ENCODE measurements at places on chromosomes 3 and 15.
A peak's percentile ranks its signal among the peaks of the same experiment; 100 is the strongest.

- DNase-seq, result no peak
Observed at GRCh38 chr15:98753726-98754656, 105.7 kb downstream of the IGF1R start.

DNA sequence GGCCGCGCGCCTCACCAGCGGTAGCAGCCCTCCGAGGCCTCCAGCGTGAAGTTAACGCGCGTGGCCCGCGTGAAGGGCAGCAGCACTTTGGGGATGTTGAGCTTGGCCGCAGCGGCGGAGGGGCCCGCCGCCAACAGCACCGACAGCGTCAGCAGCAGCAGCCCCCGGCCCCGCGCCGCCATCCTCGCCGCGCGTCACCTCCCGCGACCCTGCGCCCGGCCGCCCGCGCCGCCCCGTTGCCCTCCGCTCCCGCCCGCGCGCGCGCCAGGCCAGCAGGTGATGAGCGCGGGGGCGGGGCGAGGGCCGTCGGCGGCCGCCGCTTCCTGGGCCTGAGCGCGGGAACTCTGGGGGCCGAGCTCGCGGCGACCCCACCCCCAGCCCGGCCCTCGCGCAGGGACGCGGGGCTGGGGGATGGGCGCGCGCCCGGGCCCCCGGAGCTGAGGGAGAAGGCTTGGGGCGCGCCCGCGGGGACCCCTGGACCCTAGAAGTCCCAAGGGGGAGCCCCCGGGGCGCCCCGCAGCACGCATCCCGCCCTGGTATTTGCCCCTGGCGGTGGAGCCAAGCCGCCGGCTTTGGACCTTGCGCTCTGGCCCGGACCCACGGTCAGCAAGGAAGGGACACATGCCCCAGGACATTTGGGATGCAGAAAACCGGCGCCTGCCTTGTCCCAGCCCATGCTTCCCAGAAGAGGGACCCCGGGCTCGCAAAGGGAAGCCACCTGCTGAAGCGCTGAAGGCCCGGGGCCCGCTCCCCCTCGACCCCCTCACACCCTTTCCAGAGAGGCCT is at the start of gene NUP210:
Gene NUP210 (minus strand): TSS at position 278 of the 786 bp plus-strand sequence. CDS start 96 bp downstream, at position 182.
- peak; percentile 74 for DNase-seq

DNA sequence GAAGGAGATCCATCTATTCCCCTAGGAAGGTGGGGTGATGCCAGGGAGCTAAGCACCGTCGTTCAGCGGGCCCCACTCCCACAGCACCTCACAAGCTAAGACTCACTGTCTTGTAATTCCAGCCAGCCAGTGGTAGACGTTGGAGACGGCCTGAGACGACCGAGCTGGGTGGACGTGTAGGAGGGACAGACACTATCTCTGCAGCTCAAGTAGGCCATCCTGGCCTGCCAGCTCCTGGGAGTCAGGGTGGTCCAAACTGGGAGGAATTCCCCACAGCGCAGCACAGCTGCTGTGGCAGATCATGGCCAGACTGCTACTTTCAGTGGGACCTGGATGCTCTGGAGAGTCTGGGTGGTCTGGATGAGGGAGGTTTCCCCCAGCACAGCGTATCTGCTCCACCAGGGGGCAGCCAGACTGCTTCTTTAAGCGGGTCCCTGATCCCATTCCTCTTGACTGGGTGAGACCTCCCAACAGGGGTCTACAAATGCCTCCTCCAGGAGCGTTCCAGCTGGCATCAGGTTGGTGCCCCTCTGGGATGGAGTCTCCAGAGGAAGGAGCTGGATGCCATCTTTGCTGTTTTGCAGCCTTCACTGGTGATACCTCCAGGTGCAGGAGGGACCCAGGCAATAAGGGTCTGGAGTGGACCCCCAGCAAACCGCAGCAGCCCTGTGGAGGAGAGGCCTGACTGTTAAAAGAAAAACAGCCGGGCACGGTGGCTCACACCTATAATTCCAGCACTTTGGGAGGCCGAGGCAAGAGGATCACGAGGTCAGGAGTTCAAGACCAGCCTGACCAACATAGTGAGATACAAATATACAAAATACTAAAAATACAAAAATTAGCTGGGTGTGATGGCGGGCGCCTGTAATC is 27.6 kb downstream of the GNB5 start:
- no peak for DNase-seq

DNA sequence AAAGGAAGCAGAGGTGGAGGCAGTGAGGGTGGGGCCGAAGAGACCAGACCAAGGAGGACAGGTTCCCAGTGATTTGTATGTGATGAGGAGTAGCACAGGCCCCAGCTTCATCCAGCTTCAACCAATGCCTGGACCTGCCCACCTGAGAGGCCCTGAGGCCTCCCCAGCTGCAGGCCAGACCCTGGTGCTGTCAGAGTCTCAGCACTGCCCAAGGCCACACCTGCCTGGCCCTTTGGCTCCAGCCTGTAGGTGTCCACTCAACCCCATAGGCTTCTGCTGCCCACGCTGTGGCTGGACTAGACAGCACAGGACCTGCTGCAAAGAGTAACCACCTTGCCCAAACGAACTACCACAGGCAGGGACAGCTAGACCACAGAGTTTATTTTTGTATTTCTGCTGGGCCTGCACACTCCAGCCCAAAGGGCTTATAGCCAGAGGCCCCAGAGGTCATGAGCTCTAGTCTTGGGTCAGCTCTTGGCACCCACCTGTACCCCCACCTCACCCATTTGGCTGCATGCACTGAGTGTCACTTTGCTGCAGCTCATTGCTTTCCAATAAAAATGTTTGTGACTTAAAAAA is 81.9 kb upstream of the CDV3 start:
- no peak for DNase-seq

DNA sequence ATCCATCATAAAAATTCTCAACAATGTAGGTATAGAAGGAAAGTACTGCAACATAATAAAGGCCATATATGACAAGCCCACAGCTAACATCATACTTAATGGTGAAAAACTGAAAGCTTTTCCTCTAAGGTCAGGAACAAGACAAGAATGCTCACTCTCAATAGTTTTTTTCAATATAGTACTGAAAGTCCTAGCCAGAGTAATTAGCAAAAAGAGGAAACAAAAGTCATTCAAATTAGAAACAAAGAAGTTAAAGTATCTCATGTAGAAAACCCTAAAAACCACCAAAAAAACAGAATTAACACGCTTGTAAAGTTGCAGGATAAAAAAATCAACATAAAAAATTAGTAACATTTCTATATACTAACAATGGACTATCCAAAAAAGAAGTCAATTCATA is 61.8 kb downstream of the MYH15 start:
- DNase-seq, result no peak

DNA sequence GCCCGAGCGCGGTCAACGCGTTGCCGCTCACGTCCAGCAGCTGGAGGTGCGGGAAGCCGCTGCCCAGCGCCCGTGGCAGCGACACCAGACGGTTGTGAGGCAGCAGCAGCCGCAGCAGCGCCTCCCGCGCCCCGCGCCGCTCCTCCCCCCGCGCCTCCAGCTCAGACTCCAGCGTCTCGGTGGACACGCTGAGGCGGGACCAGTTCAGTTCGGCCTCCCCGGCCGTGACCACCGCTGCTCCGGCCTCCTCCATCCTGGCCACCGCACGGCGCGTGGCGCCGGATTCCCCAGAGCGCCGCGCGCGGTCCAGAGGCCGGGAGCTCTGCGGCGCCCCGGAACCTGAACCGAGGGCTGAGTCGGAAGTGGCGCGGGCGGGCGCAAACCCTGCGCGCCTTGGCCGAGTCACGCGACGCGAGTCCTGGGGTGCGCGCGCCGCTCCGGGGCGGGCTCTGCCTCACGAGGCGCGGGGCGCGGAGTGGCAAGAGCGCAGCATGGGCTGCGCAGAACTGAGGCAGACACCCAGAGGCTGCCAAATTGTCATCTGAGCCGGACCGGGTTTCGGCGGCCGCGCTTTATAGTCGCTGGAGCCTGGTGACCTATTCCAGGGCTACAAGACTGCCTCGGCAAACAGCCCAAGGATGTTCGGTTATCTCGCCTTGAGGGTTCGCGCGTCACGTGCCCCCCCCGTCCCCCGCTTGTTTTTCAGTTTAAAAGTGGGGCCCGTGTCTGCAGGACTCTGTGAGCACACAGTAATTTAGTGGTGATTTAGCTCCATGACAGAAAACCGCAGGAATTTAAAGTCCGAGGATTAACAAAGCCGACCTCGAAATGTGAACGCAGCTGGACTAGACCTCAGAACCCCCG is at the start of gene LRRC58:
Gene LRRC58 (minus strand): TSS at position 364 of the 864 bp plus-strand sequence. CDS start 111 bp downstream, at position 253.
- DNase-seq, result peak; percentile 57

DNA sequence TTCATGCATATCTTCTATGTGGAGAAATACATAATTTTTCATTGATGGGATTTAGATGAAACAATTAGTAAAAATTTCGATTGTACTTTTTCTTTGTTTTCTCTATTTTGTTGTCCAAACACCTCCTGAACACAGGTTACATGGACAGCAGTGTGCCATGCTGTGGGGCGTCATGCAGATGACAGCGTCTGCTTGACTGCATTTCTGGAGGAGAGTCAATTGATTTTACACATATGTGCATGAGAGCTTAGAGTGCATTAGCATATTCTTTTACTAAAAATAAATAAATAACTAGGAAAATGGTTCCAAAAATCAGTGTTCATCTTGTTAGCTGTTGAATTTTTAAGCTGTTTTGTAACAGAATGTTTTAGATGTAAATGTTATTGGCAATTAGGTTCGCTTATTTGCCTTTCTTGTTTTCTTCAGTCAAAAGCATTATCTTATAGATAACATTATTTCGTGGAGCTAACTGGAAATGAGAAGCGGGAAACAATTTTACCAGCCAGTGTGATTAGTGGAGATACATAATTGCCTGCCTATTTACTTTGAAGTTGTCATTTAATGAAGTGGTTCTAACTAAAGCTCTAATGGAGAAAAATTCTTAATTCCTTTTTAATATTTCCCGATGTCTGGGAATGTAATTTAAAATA is 82.7 kb upstream of the VGLL3 start:
- no peak for DNase-seq

- DNase-seq, result no peak
Observed at GRCh38 chr15:47475336-47475735, 242.0 kb upstream of the SEMA6D start.

- no peak for DNase-seq
Observed at GRCh38 chr3:49352890-49353421, 5.2 kb downstream of the GPX1 start.

DNA sequence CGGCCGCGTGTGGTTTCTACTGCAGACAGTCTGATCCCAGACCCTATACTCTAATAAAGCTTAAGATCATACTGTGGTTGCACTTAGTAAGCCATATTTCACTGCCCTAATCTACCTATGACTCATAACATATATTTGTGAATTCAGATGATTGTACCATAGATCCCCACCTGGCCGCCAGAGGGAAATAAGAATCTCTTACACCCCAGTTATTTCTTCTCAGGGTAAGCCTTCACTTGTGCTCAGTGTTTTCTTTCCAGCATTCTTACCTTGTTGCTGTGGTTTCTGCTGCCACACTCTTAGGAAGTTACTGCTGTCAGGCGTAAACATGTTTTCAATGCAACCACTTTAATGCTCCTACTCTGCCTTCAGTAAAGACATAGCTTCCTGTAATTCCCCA is 105.9 kb downstream of the B3GALNT1 start:
- DNase-seq, result no peak

DNA sequence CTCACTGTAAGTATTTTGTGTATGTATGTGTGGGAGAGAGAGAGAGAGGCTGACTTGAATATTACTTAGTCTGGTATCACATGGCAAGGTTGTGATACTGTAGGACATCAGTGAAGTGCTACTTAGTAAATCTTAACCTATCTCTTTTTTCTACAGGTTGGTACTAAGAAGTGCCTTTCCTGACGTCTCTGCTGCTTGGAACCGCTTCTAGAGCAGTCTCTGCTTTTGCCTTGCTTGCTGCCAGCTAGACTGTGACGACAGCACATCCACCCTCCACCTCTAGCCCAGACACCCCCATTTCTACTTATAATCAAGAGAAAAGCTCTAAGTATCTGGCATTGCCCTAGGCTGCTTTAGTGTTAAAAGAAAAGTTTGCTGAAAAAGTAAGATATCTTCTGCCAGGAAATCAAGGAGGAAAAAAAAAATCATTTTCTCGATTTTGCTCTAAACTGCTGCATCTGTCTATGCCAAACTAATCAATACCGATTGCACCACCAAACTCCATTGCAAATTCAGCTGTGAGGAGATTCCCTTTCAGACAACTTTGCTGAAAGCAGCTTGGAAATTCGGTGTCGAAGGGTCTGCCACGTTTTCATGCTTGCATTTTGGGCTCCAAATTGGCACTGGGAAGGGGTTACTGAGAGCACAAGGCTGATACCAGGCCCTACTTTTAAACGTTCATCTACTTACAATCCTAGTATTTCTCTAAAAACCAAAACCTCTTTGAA is 30.7 kb downstream of the MBNL1 start:
- no peak for DNase-seq

DNA sequence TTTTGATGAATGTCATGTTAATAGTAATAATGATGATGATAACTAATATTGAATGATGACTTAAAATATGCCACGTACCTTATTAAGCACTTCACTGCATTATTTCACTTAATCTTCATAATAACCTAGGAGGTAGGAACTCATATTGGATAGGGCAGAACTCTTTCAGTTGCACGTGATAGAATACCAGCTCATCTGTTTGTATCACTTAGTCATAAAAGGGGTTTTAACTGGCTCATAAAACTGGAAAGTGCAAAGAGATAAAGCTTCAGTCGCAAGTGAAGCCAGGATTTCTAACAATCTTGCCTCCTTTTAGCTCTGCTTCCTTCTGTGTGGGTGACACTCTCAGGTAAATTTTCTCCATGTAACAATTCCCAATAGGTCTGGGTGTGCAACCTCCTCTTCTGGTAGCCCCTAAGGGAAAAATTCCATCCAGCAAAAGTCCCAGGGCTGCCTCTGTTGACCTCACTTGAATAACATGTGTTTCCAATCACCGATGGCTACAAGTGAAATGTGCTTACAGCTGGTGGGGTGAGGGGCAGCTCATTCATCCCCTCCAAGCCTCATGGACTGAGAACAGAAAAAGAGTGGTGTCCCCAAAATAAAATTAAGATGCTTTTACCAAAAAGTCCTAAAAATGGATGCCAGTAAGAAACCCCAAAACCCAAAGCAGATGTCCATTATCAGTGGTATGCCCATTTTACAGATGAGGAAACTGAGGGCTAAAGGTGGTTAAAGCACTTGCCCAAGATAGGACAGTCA is 9.3 kb downstream of the GXYLT2 start:
- DNase-seq, result no peak

DNA sequence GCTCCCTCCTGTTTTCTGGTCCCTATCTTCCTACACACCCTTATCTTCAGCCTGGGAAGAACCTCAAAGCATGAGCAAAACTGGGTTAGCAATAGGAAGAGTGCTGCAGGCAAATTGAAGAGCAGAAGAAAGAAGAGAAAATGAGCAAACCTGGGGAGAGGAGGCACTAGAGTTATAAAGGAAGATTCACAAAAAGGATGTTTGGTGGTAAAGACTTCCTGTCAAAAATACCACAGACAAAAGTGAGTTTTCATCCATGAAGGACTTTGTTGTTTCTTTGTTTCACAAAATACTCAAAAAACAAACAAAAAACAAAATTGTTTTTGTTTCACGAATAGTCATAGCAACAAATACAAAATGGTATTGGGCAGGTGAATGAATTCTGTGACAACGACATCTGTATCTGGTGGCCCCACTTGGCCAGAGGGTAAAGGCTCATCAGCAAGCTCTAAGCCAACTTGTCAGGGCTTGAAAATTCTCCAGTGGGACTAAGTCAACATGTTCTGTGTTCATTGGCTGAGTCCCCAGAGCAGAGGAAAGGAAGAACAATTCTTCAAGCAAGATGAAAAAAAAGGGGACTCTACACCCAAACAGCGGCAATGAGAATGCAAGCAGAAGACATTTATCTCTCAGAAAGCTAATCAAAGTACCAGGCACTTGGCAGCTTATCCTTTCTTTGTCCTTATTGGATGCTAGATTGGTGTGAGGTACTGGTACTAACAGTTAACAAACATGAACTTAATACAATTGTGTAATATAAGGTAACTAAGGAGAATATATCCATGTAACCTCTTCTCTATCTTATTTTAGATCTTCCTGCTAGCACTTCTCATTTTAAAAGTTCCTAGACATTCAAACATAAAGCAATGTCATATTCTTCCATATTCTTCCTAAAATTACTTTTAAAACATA is 9.7 kb downstream of the ATP8B4 start:
- no peak for DNase-seq
